ENCODE measurements at places on chromosomes 13 and 19.

DNA sequence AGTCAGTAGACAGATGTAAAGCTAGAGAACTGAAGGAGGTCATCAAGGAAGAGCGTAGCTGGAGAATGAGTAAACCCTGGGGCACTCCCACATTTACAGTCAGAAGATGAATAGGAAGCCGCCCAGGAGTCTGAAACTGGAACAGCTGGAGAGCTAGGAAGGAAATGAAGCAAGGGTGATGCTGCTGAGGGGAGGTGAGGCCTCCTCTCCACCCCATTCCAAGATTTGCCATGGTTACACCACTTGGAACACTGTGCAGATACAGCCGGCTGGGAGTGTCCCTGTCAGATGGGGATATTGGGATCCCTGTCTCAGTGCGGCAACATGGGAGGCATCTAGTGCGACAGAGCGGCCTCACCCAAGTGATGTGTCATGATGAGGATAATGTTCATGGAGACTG is 51.8 kb upstream of the GPI start:
- no peak for DNase-seq

DNA sequence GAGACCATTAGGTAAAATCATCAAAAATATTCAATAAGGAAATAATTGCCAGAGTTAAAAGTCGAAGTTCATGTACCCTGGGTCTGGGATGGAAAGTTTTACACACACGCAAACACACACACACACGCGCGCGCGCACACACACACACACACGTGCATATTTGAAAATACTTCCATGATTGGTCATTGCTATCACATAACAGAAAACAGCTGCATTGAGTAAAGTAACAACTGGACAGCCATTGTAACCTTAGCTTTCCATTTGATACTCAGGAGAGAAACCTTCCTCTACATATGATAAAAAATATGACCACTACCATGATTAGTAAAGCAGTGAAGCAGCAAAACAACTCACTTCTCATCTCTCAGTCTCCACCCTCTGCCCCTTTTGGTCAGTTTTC is 490.0 kb upstream of the SGCG start:
- no peak for DNase-seq

DNA sequence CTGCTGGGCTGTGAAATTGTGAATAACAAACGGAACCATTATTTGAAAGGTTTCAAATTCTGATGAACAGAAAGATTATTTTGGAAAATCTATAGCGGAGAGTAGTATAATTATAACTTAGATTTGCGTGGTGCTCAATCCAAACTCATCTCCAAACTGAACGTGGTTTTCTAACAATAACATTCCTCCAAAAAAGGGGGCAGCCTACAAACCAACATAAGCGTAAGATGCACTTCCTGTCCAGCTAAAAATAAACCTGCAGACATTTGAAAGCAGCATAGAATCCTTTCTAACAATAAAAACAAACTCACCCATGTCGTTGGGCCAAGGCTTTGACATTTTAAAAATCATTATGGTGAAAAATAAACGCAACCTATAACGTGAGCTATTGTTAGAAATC is 178.4 kb downstream of the COL4A1 start:
- no peak for DNase-seq

DNA sequence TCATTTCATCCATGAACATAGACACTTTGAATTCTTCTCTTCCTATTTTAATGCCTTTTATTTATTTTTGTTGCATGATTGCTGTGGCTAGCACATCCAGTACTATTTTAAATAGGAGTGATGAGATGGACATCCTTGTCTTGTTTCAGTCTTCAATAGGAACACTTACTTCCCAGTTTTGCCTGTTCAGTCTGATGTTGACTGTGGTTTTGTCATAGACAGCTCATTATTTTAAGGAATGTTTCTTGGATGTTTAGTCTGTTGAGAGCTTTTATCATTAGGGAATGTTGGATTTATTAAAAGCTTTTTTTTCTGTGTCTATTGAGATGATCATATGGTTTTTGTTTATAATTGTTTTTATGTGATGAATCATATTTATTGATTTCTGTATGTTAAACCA is 586.6 kb downstream of the SLITRK1 start:
- DNase-seq: no peak

DNA sequence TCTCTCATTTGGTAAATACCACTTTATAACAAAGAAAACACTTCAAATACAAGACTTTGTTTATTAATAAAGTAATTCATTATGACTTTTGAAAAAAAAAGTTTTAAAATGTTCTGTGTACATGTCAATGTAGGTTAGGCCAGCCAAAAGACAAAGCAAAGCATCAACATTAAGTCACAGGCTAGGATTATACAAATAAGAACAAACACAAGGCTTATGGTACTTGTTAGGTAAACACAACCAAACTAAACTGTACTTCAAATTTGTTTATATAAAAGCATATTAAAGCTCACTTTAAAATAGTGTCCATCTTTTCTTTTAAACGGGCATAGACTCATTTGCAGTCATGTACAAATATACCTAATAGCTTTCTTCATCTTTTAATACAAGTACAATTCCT is 86.6 kb downstream of the ZDHHC20 start:
- DNase-seq: no peak

- no peak for DNase-seq
Measured at GRCh38 chr13:44411841-44412240, 38.2 kb downstream of the SERP2 start.

GRCh38 chr19:4909156-4909896 is at the start of gene UHRF1:
TSS of gene UHRF1 (plus strand) at chr19:4909501. CDS start at chr19:4910886, 1,385 bp downstream.
- DNase-seq: no peak

- no peak for DNase-seq
Measured at GRCh38 chr13:60838581-60838980, 441.6 kb downstream of the TDRD3 start.

DNA sequence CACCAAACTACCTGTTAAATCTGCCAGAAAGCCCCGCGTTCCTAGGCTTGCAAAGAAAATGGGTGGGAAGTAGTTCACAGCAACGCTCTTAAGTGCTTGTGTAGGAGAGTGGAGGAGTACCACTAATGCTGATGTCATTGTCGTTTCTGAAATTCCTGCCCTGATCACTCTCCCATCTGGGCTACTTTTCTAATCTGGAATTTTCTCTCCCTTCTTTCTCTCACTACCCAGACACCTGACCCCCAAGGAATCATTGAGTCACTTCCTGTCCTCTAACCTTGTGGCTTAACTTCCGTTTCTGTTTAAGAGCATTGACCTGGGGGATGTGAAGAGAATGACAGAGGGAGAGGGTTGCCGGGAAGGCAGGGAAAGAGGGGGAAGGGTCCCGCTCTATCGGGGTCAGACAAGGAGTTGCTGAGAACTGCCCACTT is 98.7 kb downstream of the STARD13 start:
- no peak for DNase-seq

GRCh38 chr13:46572752-46573431 is 19.9 kb downstream of the LRCH1 start:
- DNase-seq: no peak

GRCh38 chr19:24032651-24033050 is 54.3 kb upstream of the ZNF254 start:
- no peak for DNase-seq

Measured in endothelial cell (in vitro differentiated cells).